ENCODE measurements at places on chromosomes 3 and 15.

DNA sequence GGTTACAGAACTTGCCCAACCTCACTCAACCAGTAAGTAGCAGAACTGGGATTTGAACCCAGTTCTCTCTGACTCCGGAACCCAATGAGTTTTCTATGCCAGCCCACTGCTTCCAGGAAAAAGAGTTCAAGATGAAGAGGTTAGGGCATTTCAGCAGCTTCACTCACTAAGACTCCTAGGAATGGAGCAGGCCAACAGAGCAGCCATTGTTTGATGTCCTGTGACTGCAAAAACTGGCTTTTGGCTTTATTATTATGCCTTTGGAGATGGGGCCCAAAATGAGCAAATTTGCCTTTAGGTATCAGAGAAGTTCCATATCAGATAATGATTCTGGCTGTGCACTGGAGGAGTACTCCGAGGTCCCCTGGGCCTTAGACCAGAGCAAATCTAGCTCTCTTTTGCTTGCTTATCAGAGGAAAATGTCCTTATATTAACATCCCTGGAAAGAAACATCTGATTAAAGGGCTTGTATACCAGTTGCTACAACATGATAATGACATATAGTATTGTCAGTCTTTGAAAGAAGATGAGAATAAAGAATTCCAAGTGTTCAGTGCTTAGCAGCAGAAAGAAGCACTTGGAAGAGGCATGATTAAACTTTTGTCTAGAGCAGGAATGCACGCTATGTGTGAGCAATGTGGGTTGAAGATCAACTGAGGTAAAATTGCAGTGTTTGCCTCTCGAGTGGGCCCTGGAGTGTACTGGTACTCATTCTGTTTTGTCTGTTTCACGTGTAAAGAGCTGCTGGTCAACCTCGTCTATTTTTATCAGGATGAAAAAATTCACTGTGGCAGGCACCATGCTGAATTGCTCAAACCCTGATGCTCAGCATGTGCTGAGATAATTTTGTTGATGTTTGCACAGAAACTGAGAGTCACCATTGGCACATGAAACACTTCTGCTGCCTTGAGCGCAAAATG, 21.8 kb upstream of the KLHL24 start:
- H3K36me3 ChIP-seq, result no peaks in the 10 kb centered on the region
- no peak for DNase-seq
- 0 out of 2 replicates have a peak, but pooled peaks cover 1% of the 10 kb centered on the region for H3K4me1 ChIP-seq
- H3K27ac ChIP-seq, result no peak overlapping the region

- no peak overlapping the region for H3K27ac ChIP-seq
- no peaks in the 10 kb centered on the region for H3K27me3 ChIP-seq
- H3K36me3 ChIP-seq, result no peaks in the 10 kb centered on the region
Measured at GRCh38 chr3:149808209-149808829, 4.7 kb upstream of the RNF13 start.

DNA sequence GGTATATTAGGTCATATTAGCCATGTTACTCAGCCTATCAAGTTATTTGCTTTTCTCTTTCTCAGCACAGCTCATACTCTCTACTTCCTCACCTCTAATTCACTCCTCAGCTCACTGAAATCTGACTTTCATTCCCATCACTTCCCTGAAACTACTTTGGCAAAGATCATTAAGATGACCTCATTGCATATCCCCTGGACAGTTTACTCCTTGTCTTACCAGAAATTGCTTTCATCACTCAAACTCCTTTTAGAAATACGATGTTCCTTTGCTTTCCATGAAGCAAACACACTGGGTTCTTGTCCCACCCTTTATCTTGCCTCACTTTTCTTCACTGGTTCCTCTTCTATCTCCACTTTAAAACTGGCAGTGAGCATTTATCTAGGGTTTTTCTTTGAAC, 354.4 kb downstream of the TUSC7 start:
- H3K27me3 ChIP-seq, result no peaks in the 10 kb centered on the region
- no peak overlapping the region for H3K4me3 ChIP-seq
- H3K27ac ChIP-seq, result no peak overlapping the region
- H3K4me1 ChIP-seq, result no peaks in the 10 kb centered on the region

- no peaks in the 10 kb centered on the region for H3K27me3 ChIP-seq
- no peak for DNase-seq
- no peaks in the 10 kb centered on the region for H3K36me3 ChIP-seq
- no peak overlapping the region for H3K4me3 ChIP-seq
- no peak overlapping the region for H3K27ac ChIP-seq
Measured at GRCh38 chr3:188037195-188037718, 116.7 kb upstream of the LPP start.

- no peak overlapping the region for H3K4me3 ChIP-seq
- no peak overlapping the region for H3K27ac ChIP-seq
- no peaks in the 10 kb centered on the region for H3K4me1 ChIP-seq
- H3K27me3 ChIP-seq, result no peaks in the 10 kb centered on the region
Measured at GRCh38 chr3:151491525-151491924, 30.7 kb upstream of the IGSF10 start.

- DNase-seq, result no peak
- H3K27ac ChIP-seq, result no peak overlapping the region
- H3K4me3 ChIP-seq, result no peak overlapping the region
- no peaks in the 10 kb centered on the region for H3K4me1 ChIP-seq
- H3K36me3 ChIP-seq, result no peaks in the 10 kb centered on the region
Measured at GRCh38 chr3:126402666-126403302, 8.1 kb downstream of the CFAP100 start.

GRCh38 chr3:19596408-19596807, 337.6 kb downstream of the EFHB start:
- H3K36me3 ChIP-seq, result no peaks in the 10 kb centered on the region
- H3K4me3 ChIP-seq, result no peak overlapping the region
- no peaks in the 10 kb centered on the region for H3K27me3 ChIP-seq
- no peaks in the 10 kb centered on the region for H3K4me1 ChIP-seq
- H3K27ac ChIP-seq, result no peak overlapping the region
- no peak for DNase-seq

DNA sequence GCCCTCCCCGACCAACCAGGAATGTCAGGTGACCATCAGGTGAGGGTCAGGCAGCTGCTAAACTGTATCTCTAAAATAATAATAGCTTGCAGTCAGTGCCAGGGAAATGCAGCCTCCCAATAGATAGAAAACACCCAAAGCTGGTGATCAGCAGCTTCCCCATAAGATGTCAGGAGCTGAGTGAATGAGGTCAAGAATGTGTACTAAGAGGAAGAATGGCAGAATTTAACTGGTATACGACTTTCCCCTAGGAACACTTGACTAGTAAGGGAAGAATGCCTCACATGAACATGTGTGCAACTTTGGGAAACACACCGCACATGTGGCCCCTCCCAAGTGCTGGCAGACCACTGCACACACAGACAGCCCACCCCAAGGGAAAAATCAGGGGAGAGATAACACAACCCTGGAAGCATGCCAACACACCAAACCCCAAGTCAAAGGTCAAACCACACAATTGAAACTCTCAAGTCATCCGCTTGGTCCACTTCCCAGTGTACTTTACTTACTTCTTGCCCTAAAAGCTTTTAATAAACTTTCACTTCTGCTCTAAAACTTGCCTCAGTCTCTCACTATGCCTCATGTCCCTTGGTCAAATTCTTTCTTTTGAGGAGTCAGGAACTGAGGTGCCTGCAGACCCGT, 806.5 kb downstream of the OTOL1 start:
- H3K27me3 ChIP-seq, result no peaks in the 10 kb centered on the region
- H3K4me3 ChIP-seq, result no peak overlapping the region
- no peak for DNase-seq
- no peak overlapping the region for H3K27ac ChIP-seq
- no peaks in the 10 kb centered on the region for H3K4me1 ChIP-seq

- H3K36me3 ChIP-seq, result no peaks in the 10 kb centered on the region
- H3K4me1 ChIP-seq, result peaks cover 3% of the 10 kb centered on the region
- H3K4me3 ChIP-seq, result no peak overlapping the region
- H3K27ac ChIP-seq, result no peak overlapping the region
- no peaks in the 10 kb centered on the region for H3K27me3 ChIP-seq
Measured at GRCh38 chr15:63943829-63944680, 102.2 kb downstream of the DAPK2 start.

DNA sequence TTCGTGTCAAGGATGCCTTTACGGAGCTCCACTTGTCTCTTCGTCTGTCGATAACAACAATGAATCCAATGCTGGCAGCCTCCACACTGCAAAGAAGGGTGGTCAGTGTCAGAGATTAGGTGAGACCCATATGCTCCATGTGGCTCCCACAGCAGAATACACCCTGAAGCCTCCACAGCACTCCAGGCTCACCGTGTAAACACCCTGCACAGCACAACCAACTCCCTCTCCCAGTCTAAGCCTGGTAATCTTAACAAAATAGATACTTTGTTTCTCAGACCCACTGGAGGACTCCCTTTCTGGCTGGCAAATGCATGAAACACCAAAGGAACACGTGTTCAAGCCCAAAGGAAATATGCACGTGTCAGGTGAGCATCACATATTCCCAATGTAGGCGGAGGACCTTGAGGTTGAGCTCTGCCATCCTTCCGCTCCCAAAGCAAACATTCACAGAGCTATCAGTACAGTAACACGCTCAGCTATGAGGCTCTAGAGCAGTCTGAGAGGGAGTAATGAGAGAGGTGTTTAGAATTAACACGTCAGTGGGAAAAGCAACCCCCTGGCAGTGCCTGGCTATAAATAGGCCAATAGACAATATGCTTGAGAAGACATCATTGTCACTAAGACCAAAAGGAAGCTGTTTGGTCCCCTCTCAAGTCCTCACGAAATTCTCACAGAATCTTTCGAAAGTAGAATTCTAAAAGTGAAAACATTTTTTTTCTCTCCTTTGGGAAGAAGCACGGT, 86.7 kb downstream of the MCF2L2 start:
- no peaks in the 10 kb centered on the region for H3K4me1 ChIP-seq
- DNase-seq, result no peak
- no peak overlapping the region for H3K27ac ChIP-seq
- no peaks in the 10 kb centered on the region for H3K27me3 ChIP-seq

DNA sequence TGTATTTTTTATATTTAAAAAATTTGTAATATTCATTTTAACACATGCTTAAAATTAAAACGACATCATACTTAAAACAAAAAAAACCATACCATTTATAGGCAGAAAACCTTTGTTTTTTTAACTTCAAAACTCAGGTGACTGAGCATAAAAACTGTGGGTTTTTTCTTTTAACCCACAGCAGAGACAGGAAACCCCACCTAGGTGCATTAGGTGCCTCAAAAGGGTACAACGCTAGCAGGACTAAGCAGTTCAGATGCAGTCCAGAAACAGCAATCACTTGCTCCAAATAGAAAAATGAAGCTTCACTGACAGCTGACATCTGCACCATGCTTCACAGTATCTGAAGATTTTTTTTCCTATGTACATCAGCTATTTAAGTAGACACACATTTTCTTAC, 52.3 kb downstream of the GLB1 start:
- H3K27ac ChIP-seq, result no peak overlapping the region
- H3K27me3 ChIP-seq, result no peaks in the 10 kb centered on the region
- no peaks in the 10 kb centered on the region for H3K36me3 ChIP-seq
- no peaks in the 10 kb centered on the region for H3K4me1 ChIP-seq
- no peak overlapping the region for H3K4me3 ChIP-seq
- DNase-seq, result no peak

DNA sequence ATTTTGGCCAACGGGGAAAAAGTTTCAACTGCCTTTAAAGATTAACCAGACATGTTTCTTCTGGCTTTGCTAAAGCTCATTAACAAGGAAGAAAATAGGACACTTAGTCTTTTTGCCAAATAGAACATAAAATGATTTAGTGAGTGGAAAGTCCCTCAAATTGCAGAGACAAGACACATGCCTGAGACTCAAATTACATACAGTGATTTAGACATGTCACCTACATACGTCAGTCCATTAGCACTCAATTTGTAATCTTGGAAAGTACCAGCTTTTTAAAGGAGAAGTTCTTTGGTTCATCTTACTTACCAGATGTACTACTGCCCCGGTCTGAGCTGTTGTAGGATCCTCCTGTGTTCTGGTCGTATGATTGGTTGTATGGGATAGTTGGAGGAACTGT, 1134.2 kb downstream of the ROBO1 start:
- H3K4me1 ChIP-seq, result no peaks in the 10 kb centered on the region
- H3K4me3 ChIP-seq, result no peak overlapping the region
- no peaks in the 10 kb centered on the region for H3K27me3 ChIP-seq
- no peaks in the 10 kb centered on the region for H3K36me3 ChIP-seq
- no peak for DNase-seq

DNA sequence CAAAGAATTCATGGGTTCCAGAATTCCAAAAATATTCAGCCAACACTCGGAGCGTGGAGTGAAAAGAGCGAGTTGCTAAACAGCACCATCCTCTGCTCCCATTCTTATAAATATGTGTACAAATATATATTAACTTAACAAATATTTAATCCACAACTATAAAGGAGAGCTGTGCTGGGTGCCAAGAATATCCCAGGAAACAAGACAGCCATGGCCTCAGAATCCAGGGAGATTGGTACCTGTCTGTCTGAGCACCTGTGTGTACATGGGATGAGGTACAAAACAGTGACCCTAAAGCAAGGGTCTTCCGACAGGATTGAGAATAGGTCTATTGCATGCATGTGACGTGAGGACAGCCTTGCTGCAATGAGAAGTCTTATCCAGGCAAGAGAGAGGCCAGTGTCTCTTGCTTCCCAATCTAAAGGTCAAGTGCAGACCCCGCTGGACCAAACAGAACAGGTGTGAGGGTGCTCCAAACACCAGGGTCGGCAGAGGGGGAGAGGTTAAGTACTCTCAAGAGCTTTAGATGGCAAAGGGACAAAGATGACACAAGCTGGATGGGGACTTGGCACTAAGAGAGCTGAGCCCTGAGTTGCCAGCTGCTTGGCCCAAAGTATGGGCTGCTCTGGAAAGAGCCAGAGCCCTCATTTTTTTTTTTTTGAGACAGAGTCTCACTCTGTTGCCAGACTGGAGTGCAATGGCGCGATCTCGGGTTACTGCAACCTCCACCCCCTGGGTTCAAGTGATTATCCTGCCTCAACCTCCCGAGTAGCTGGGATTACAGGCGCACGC, 36.2 kb downstream of the HOMER2 start:
- H3K4me1 ChIP-seq, result no peaks in the 10 kb centered on the region
- no peak overlapping the region for H3K27ac ChIP-seq
- H3K4me3 ChIP-seq, result no peak overlapping the region

DNA sequence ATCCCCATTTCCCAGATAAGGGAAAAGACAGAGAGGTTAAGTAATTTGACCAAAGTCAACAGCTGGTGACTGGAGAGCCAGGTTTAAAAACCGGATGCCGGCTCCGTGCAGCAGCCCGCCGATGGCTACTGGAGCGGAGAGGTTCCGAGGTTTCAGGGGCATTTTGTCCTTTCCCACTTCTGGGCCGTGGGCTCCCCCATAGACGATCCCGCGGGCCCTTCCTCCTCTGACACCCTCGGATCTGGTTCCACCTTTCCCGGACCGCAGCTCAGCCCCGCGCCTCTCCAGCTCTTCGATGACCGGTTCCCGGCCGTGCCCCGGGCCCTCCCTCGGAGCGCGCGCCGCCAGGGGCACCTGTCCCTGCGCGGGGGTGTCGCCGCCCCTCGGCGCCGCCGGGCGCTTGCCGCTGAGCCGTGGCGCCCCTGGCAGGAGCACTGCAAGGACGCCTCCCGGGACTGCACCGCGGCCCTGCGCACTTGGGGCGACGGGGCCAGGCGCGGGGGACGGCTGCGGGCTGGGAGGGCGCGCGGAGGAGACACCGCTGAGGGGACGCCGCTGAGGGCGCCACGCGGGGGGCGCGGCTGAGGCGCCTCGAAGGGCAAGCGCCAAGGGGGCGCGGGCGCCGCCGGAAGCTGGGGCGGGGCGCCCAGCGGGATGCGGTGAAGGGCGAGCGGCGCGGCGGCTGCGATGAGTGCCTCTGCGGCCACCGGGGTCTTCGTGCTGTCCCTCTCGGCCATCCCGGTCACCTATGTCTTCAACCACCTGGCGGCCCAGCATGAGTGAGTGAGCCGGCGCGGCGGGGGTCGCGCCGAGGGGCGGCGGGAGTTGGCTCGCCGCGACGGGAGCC, at the start of gene TM6SF1:
Gene TM6SF1, plus strand, starts transcription at position 652 of the 847 bp plus-strand sequence. Its CDS starts 36 bp downstream, at position 688.
- H3K27ac ChIP-seq, result no peak within 1 kb of the TSS
- no peaks in the 10 kb centered on the region for H3K36me3 ChIP-seq
- peak within 1 kb of the TSS; percentile 64 for H3K4me3 ChIP-seq
- DNase-seq, result no peak
